ENCODE measurements at places on chromosomes 6 and 20. TPM values are rescaled to one million over a fixed set of nuclear protein-coding genes. Genes with fewer than 3 reads are reported as not detected.
A peak's percentile ranks its signal among the peaks of the same experiment; 100 is the strongest.

Gene CHRNA4
- polyA plus RNA-seq, result 6.4 TPM

Gene SOX18
- 7.2 TPM for polyA plus RNA-seq

Gene DUSP22
- polyA plus RNA-seq, result 68.7 TPM

Gene C6orf15
- not detected for polyA plus RNA-seq

Gene FERMT1
- 0.85 TPM for polyA plus RNA-seq

Gene ABT1
- polyA plus RNA-seq, result 16.0 TPM

Gene MCCD1
- polyA plus RNA-seq, result not detected

Gene ZNF334
- polyA plus RNA-seq, result 2.2 TPM

Gene PTGIS
- polyA plus RNA-seq, result 0.63 TPM

Gene WASF1
- polyA plus RNA-seq, result 66.0 TPM

Gene OR2B6
- 0.37 TPM for polyA plus RNA-seq

Gene SYNDIG1
- polyA plus RNA-seq, result 19.3 TPM

Gene C20orf202
- 0.27 TPM for polyA plus RNA-seq

Gene SNAI1
- polyA plus RNA-seq, result 6.0 TPM

Gene PSORS1C2
- polyA plus RNA-seq, result not detected

Gene PLCG1
- 75.9 TPM for polyA plus RNA-seq

GRCh38 chr20:63215101-63216040 is 560 bp downstream of the YTHDF1 start:
- DNase-seq, result no peak

DNA sequence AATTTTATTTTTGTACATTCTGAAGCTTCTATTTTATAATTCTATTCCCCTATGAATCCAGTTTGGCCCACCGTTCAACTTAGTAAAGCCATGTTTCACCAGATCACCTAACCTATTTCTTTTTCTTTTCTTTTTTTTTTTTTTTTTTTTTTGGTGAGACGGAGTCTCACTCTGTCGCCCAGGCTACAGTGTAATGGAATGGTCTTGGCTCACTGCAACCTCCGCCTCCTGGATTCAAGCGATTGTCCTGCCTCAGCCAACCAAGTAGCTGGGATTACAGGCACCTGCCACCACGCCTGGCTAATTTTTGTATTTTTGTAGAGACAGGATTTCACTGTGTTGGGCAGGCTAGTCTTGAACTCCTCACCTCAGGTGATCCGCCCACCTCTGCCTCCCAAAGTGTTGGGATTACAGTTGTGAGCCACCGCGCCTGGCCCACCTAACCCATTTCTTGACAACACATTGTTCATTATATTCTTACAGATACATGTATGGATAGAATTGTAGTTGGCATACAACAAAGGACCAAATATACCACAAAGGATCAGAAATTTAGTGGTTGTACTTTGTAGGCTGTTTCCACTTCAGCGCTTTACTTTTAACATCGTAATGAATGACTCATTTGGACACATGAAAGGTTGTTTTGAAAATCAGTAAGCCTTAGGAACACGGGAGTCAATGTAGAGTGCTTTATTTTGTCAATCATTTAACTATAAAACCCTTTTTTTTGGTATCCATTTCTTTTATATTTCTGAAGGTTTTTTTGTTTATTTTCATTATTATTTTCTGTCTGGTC is 63.2 kb downstream of the GJA1 start:
- no peak for DNase-seq

GRCh38 chr6:140806431-140806830 is 1326.3 kb upstream of the GJE1 start:
- no peak for DNase-seq

- no peak for DNase-seq
Observed at GRCh38 chr20:48771542-48771941, 56.3 kb downstream of the PREX1 start.

DNA sequence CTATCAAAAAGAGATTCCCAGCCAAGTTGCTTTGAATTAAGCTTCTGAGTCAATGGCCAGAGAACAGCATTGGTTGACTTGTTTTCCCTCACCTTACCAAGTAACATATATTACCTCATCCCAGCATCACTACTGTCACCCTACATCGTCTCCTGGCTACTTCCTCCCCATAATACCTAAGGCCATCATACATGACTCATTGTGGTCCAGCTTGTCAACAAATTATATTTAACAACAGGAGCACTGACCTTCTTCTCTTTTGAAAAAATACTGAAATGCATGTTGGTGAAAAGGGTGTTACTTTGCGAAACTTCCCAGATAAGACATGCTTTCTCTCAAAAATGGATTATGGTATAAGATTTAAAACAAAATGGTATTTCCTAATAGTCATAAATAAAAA is 106.9 kb downstream of the TBX18 start:
- no peak for DNase-seq

DNA sequence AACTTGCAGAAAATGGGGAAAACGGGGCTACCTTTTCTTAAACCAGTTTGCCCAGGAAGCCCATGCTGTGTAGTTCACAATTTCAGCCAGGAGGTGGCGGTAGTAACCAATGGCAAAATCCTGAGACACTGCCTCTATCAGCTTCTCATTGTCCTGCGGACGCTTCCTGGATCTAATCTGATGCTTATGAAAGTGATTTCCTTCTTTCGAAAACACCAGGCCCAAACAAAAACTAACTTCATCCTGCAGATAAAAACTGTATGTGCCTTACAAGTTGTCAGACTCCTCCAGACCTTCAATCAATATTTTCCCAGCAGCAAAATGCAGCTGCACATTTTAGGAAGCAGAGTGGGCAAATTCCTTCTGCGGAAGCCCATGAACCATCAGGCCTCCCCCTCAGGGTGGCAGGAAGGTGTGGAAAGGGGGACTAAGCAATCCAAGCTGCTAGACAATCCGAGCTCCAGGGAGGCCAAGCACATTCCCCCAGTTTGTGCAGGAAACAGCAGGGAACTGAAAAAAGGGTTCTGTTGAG is 88.5 kb downstream of the LY86 start:
- peak; percentile 73 for DNase-seq

DNA sequence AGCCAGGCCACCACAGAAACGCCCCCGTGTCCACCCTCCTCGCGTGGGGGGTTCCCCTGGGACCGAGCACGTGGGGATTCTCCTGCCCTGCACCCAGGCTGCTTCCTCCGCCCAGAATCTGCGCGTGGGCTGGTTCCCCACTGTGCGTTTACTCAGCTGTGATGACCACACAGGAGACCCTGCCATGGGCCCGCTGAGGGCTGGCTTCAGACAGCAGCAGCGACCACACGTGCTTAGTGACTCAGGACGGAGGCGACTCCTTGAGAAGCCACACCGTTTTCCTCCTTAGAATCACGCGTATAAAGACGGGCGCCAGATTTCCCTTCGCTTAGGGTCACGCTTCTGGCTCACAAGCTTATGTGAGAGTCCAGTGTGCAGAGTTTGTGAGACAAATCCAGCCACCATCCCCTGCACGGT is 63.9 kb upstream of the PDE10A start:
- DNase-seq, result no peak

GRCh38 chr6:64014595-64014994 is 379.0 kb downstream of the PHF3 start:
- no peak for DNase-seq

GRCh38 chr6:48986845-48987244 is 476.2 kb downstream of the MMUT start:
- DNase-seq, result no peak

GRCh38 chr20:35907017-35907701 is 47.1 kb downstream of the SCAND1 start:
- no peak for DNase-seq

- DNase-seq, result no peak
Observed at GRCh38 chr6:119865466-119866350, 516.1 kb upstream of the MAN1A1 start.

GRCh38 chr6:15881150-15881549 is 218.3 kb upstream of the DTNBP1 start:
- no peak for DNase-seq

GRCh38 chr6:132456700-132457143 is 55.4 kb upstream of the MOXD1 start:
- DNase-seq, result peak; percentile 44

- DNase-seq, result no peak
Observed at GRCh38 chr6:134004714-134005113, 47.7 kb downstream of the SLC2A12 start.

- DNase-seq, result no peak
Observed at GRCh38 chr6:150622476-150622875, 22.8 kb downstream of the PLEKHG1 start.

DNA sequence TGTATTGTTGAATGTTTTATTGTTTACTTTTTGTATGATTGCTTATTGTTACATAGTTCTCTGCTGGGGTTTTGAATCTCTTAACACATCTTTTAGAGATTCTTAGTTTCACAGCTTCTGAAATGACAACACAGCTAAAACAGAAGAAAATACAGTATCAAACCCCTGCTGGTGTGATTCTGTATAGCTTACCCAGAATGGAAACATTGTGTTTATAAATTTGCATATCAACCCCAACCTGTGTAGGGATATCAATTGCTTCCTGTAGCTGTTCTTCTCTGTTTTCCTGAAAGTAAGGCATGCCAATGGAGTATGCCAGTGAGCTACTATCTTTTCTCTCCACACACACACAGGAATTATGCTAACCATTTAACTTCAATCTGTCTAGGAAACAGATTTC is 64.3 kb upstream of the ID4 start:
- no peak for DNase-seq

DNA sequence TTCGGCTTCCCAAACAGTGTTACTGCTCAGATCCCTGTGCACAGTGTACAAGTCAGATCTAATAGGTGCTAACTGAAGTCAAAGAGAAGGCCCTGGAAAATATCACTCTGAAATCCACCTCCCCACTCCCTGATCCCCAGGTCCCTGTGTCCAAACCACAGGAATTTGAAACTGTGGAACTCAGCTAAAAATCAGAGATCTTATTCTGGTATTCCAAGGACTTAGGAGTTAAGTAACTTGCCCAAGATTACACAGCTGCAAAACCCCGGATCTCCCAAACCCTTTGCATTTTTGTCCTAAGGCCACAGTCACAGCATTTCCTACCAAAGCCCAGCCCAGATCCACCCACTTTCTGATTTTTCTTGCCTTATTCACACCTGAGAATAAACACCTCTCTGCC is 32.3 kb upstream of the SLC23A2 start:
- no peak for DNase-seq

GRCh38 chr20:58000861-58001260 is 227.6 kb downstream of the ANKRD60 start:
- DNase-seq, result no peak

GRCh38 chr20:24160563-24161281 is 172.1 kb upstream of the GGTLC1 start:
- peak; percentile 80 for DNase-seq

- no peak for DNase-seq
Observed at GRCh38 chr20:16011056-16011455, 562.2 kb downstream of the KIF16B start.

DNA sequence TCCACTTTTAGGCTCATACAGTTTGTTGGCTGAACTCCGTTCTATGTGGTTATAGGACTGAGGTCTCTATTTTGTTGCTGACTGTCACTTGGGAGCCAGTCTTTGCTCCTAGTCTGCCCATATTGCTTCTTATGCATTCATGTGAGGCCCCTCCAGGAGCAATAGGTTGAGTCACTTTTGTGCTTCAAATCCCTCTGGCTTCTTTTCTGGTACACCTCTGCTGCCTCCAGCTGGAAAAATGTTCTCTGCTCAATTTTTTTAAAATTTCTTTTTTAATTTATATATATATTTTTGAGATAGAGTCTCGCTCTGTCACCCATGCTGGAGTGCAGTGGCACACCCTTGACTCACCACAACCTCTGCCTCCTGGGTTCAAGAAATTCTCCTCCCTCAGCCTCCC is 42.7 kb upstream of the NOX3 start:
- no peak for DNase-seq

- DNase-seq, result no peak
Observed at GRCh38 chr6:159172091-159172491, 2.9 kb downstream of the FNDC1 start.

- no peak for DNase-seq
Observed at GRCh38 chr6:164210323-164210722, 795.8 kb downstream of the QKI start.

GRCh38 chr20:2520617-2521016 is 11.9 kb upstream of the ZNF343 start:
- no peak for DNase-seq

All from brain (organoid and tissue), 16 donors.